CD4-positive, CD25-positive, alpha-beta regulatory T cell (primary cell): ENCODE measurements at places on chromosomes 11 and 22.

GRCh38 chr22:50547263-50547985 is 1.7 kb downstream of the KLHDC7B start:
- no peak for DNase-seq

GRCh38 chr22:24947383-24947782 is 889 bp upstream of the LHFPL7 start:
- DNase-seq: no peak

- no peak for DNase-seq
These were observed 61.0 kb downstream of the LARGE1 start for GRCh38 chr22:33859311-33859710.

DNA sequence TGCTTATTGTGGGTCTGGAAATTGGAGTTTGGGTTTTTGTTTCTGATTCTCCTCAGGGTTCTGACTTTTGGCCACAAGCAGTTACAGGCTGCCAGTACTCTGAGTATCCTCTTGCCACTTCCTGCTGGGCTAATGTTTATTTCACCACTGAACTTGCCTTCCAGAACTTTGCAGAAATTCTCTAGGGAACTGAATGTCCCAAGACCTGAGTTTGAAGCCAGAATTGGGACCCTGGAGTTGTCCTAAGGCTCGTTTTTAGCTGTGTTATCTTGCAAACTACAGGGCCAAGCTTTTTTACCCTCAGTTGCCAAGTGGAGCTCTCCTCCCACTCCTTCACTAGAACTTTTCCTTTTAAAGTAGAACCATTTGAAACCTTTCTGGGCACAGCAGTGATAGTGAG is 89.9 kb downstream of the FAT3 start:
- no peak for DNase-seq

GRCh38 chr11:128511712-128512111 is 75.6 kb downstream of the ETS1 start:
- DNase-seq: no peak

DNA sequence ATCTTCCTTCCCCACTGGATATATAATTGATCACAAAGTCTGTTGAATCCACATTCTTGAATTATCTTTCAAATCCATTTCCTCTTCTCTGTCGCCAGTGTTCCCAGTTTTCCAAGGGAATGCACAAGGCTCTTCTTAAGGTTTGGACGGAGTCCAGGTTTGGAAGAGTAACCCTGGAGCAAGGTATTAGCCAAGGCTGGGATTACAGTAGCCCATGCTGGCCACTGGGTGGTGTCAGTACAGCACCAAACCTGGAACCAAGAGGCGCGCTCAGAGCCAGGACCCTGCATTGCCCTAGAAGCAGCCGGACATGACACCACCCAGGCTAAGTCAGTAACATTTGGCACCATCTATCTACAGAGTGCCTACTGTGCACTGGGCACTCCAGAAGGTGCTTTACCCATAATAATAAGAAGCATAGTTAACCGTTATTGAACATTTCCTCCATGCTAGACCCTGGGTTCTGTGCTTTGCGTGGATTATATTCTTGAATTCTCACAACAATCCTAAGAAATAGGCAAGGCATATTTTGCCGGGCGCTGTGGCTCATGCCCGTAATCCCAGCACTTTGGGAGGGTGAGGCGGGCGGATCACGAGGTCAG is 48.0 kb upstream of the CLPB start:
- no peak for DNase-seq

DNA sequence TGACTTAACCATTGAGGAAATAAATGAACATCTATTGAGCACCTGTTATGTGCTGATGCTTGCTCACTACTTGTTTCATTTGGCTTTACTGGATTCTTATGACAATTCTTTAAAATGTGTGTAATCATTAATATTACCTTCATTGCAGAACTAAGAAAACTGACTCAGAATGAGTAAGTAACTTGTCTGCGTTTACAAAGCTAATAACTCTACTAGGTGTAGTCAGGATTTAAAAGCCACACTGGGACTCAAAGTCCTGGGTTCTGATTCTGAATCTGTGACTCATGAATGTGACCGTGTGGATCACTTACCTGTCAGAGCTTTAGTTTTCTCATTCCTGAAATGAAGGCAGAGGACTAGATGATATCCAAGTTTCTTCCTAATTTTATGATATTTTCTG is 23.4 kb upstream of the KIRREL3 start:
- DNase-seq: no peak

GRCh38 chr11:65436412-65437032 is 13.9 kb downstream of the NEAT1 start:
- peak; percentile 21 for DNase-seq

DNA sequence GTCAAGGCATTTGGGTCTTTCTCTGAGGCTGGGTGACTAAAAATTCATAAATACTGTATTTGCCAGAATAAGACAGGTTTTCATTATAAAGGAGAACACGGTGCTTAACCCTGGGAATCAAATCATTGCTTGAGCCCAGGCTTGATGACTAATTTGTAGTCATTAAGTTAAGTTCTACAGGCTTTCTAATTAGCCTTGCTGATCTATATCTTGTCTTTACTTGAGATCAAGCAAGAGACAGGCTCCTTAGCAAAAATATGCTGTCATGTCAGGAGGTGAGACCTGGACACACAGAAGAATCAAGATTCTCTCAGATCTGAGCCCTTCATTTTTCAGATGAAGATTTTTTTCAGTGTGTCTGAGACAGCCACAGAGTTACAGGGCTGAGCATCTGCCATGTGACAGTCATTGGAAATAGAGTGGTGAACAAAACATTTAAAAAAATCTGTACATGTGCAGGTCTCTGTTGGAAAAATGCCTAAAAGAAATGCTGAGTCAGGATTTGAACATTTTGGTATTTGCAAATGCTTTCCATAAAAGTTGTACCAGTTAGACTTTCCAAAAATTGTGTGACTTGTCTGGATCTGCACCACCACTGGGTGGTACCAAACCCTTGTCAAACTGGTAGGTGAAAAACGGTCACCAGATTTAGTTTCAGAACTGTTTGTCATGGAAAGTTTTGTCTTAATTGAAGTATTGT is 14.6 kb downstream of the ACAT1 start:
- DNase-seq: peak; percentile 60
